ENCODE measurements at places on chromosomes 3 and 15. TPM values are rescaled to one million over a fixed set of nuclear protein-coding genes. Genes with fewer than 3 reads are reported as not detected.

- no peaks in the 10 kb centered on the region for H3K27me3 ChIP-seq
- no peak for DNase-seq
- no peak overlapping the region for H3K27ac ChIP-seq
- H3K4me3 ChIP-seq, result no peak overlapping the region
- peaks cover 3% of the 10 kb centered on the region for H3K4me1 ChIP-seq
Measured at GRCh38 chr15:71761649-71762048, 48.7 kb upstream of the NR2E3 start.

CEP152 gene
- 4.7 TPM for total RNA-seq

ABCC5 gene
- 45.9 TPM for total RNA-seq

GOLGA8R gene
- 0.92 TPM for total RNA-seq

GRCh38 chr3:107206945-107207344 is 170.3 kb upstream of the CCDC54 start:
- H3K36me3 ChIP-seq, result no peaks in the 10 kb centered on the region
- H3K27me3 ChIP-seq, result no peaks in the 10 kb centered on the region
- peaks cover 15% of the 10 kb centered on the region for H3K4me1 ChIP-seq

UTS2B gene
- not detected for total RNA-seq

DNA sequence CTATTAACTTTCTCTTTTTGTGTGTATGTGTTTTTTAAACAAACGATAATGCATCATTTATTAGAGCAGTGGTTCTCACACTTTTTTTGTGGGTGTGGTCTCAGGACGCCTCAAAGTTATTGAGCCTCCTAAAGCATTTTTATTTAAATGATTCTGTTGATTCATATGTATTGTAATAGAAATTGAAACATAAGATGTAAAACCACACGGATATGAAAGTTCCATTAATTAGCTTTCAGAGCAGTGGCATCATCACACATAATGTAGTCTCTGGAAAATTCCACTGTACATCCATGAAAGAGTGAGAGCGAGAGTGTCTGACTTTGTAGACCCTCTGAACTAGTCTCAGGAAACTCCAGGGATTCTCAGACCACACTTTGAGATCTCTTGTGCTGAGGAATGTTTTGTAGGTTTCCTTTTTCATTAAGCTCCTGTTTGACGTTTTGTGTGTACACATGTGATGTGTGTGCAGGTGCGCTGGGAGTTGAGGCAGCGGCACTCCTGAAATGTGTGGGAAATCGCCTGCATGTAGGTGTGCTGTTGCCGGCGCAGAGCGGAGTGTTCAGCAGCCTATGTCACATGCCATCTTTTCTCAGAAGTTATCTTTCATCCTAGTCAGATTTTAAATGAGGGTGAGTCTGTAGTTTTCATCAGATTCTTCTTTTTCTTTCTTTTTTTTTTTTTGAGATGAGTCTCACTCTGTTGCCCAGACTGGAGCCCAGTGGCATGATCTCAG is 5.3 kb upstream of the TRAK1 start:
- peaks cover 11% of the 10 kb centered on the region for H3K36me3 ChIP-seq
- H3K27ac ChIP-seq, result no peak overlapping the region
- H3K27me3 ChIP-seq, result no peaks in the 10 kb centered on the region
- no peak for DNase-seq
- no peaks in the 10 kb centered on the region for H3K4me1 ChIP-seq

DNA sequence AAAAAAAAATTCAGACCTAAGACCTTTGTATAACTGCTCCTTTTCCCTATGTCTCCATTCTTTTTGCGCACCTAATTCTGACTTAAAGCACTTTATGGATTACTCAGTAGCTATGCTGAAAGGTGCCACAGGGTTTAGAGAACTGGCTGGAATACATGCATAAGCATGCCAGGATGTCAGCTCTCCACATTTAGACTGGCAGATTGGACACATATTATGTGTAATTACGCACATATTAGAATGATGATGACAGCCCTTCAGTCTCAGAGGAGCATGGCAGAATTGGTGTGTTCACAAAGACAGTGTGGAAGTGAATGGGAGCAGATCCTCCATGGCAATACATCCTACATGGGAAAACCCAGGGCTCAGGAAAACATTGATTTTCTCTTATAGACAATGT is 108.1 kb upstream of the LSAMP start:
- no peaks in the 10 kb centered on the region for H3K27me3 ChIP-seq
- H3K4me3 ChIP-seq, result no peak overlapping the region
- H3K27ac ChIP-seq, result no peak overlapping the region
- no peaks in the 10 kb centered on the region for H3K4me1 ChIP-seq
- DNase-seq, result no peak
- H3K36me3 ChIP-seq, result no peaks in the 10 kb centered on the region

- H3K27ac ChIP-seq, result peak overlapping the region; percentile 36
- peak overlapping the region; percentile 93 for H3K4me3 ChIP-seq
- H3K4me1 ChIP-seq, result peaks cover 31% of the 10 kb centered on the region
- DNase-seq, result peak; percentile 48
- H3K36me3 ChIP-seq, result peaks cover 26% of the 10 kb centered on the region
- H3K27me3 ChIP-seq, result peaks cover 16% of the 10 kb centered on the region
Measured at GRCh38 chr3:126474498-126475412, 936 bp downstream of the ZXDC start.

DNA sequence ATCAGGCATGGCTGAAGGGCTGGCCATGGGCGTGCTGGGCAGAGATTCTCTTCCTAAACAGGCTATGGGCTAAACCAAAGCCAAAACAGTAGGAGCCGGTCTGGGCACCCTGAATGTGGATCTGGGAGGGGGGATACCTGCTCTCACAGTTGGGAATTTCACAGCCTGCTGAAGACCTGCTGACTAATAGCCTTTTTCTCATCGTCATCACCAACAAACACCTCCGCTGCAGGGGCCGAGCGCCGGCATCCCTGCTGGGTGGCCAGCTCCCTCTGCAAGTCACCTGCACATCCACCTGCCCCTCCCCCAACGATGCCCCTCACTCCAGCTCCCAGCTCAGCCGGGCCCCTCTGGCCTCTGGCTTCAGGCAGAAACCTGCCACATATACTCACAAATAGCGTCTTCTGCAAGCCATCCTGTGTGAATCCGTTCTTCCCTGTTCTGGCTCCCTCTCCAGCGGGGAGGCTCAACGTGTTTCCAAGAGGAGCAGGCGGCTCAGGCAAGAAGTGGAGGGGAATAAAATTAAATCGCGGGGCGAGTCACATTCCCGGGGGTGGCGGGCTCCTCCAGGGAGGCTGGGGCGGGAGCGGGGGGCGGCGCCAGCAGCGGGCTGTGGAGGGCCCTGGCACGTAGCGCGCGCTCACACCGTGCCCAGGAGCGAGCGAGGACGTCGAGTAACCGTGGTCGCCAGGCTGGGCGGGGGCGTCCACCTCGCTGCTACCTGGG is 466 bp downstream of the IQSEC1 start:
- DNase-seq, result no peak
- peaks cover 13% of the 10 kb centered on the region for H3K36me3 ChIP-seq
- peaks cover 21% of the 10 kb centered on the region for H3K27me3 ChIP-seq
- peaks cover 32% of the 10 kb centered on the region for H3K4me1 ChIP-seq

GOLGA6B gene
- total RNA-seq, result not detected

SPTBN5 gene
- 9.4 TPM for total RNA-seq

PIERCE2 gene
- 1.4 TPM for total RNA-seq

GRCh38 chr15:62450061-62450460 is 285.0 kb upstream of the C2CD4B start:
- H3K4me1 ChIP-seq, result peaks cover 5% of the 10 kb centered on the region
- H3K36me3 ChIP-seq, result no peaks in the 10 kb centered on the region
- no peak overlapping the region for H3K27ac ChIP-seq
- peaks cover 4% of the 10 kb centered on the region for H3K27me3 ChIP-seq
- no peak overlapping the region for H3K4me3 ChIP-seq

- H3K27ac ChIP-seq, result no peak overlapping the region
- H3K27me3 ChIP-seq, result peaks cover 6% of the 10 kb centered on the region
- DNase-seq, result no peak
Measured at GRCh38 chr3:25585361-25586166, 79.1 kb downstream of the TOP2B start.

DNA sequence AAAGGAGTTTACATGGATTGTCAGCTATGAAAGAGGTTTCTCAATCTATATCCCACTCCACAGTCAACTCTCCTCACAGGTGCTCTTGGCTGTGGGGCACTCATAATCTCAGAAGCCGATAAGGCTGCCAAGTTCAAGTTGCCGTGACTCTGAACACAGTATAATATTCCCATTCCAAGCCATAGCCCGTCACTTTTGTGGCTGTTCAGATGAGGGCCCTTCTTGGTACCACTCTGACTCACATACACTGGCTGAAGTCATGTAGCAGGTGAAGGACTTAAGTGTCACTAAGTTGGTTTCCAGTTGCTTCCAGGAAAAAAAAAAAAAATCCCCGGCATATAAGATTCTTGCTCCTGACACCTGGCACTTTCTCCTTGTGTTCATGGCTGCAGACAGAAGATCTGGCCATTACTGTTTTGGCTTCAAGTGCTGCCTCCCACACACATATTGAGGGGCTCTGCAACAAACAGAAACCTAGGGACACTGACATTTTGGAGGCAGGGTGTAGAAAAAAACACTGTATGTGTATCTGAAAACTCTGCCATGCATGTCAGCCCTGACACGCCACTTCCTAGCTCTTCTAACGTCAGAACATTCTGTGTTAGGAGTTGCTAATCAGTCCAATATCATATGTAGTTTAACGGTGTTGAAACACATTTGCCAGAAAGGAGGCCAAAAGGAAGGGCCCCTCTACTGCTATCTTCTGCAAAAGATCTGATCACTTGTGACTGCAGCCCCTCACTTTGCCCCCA is 170.2 kb upstream of the ICE2 start:
- no peak for DNase-seq
- H3K4me1 ChIP-seq, result peaks cover 31% of the 10 kb centered on the region
- no peaks in the 10 kb centered on the region for H3K27me3 ChIP-seq
- no peak overlapping the region for H3K27ac ChIP-seq
- no peaks in the 10 kb centered on the region for H3K36me3 ChIP-seq

CCPG1 gene
- total RNA-seq, result 31.5 TPM

GRCh38 chr3:107124885-107125284 is 252.4 kb upstream of the CCDC54 start:
- H3K36me3 ChIP-seq, result no peaks in the 10 kb centered on the region
- H3K4me1 ChIP-seq, result no peaks in the 10 kb centered on the region
- no peaks in the 10 kb centered on the region for H3K27me3 ChIP-seq

DNA sequence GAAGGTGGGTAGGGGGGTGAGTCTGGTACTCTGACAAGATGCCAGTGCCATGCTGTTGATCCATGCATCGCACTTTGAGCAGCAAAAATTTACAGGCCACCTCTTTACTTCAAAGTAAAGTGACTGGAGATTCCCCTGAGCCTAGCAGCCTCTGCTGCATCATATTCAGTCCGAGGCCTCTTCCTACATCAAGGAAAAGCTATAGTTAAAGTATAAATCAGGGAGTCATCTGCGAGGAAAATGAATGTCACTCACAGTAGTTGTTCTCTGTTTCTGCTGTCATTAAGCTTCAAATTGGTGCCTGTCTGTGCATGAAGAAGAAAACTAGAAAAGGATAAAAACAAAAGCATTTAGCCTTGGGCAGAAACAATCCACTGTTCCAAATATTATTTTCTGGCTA is 706.2 kb downstream of the TBL1XR1 start:
- no peaks in the 10 kb centered on the region for H3K36me3 ChIP-seq
- no peaks in the 10 kb centered on the region for H3K4me1 ChIP-seq
- H3K27me3 ChIP-seq, result no peaks in the 10 kb centered on the region
- H3K4me3 ChIP-seq, result no peak overlapping the region
- no peak for DNase-seq

DNA sequence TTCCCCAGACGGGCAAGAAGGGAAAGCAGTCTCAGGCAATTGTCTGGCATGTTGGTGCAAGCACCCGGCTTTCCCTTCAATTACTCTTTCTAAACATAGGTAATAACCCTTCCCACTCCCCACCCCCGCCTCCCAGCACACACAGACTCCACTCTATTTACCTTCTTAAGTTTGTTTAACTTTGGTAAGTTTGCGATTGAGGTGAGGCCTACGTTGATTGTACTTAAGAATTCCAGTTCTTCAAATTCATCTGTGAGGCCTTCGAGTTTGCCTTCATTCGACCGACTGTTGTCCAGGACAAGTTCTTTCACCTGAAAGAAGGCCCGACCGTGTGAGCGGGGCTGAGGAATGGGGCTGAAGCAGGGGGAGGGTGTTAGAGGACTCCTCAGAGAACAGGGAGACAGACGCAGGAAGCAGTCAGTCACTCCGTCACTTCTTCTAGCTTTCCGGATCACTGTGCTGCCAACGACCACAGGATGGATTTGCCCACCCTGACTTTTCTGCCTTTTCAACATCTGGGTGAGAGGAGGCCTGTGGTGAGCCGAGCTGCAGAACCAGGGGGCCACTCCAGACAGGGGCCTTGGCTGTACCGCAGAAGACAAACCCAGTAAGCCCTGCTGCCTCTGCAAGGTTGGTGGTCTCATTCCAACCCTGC is 33.0 kb downstream of the ANP32A start:
- peaks cover 39% of the 10 kb centered on the region for H3K36me3 ChIP-seq
- no peak overlapping the region for H3K4me3 ChIP-seq
- H3K4me1 ChIP-seq, result peaks cover 73% of the 10 kb centered on the region
- peaks cover 6% of the 10 kb centered on the region for H3K27me3 ChIP-seq
- DNase-seq, result no peak
- H3K27ac ChIP-seq, result peak overlapping the region; percentile 68

- peaks cover 15% of the 10 kb centered on the region for H3K4me1 ChIP-seq
- DNase-seq, result no peak
- peaks cover 3% of the 10 kb centered on the region for H3K36me3 ChIP-seq
- no peak overlapping the region for H3K4me3 ChIP-seq
- H3K27me3 ChIP-seq, result no peaks in the 10 kb centered on the region
Measured at GRCh38 chr15:36807134-36807764, 227.8 kb downstream of the CDIN1 start.

GRCh38 chr15:39285663-39286062 is 295.2 kb upstream of the THBS1 start:
- no peak overlapping the region for H3K27ac ChIP-seq
- peaks cover 8% of the 10 kb centered on the region for H3K4me1 ChIP-seq
- no peaks in the 10 kb centered on the region for H3K36me3 ChIP-seq

DNA sequence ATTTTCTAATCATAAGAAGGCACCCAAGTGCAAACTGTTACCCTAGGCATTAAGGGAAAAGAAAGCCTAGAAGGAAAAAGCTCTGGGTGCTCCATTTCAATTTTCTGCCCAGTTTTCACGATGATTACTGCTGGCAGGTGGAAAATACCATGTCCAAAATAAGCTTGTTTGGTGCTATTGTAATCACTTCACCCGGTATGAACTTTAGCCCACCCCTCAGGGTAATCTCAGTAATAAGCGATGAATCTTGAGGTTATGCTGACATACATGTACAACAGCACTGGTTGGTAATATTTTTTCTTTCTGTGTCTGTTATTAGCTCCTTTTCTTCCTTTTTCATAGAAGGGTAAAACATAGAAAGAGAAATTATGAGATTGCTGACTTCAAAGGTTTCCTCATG is 88.6 kb upstream of the MEX3B start:
- no peak for DNase-seq
- peaks cover 5% of the 10 kb centered on the region for H3K36me3 ChIP-seq
- H3K4me1 ChIP-seq, result no peaks in the 10 kb centered on the region
- H3K4me3 ChIP-seq, result no peak overlapping the region
- no peaks in the 10 kb centered on the region for H3K27me3 ChIP-seq

DNA sequence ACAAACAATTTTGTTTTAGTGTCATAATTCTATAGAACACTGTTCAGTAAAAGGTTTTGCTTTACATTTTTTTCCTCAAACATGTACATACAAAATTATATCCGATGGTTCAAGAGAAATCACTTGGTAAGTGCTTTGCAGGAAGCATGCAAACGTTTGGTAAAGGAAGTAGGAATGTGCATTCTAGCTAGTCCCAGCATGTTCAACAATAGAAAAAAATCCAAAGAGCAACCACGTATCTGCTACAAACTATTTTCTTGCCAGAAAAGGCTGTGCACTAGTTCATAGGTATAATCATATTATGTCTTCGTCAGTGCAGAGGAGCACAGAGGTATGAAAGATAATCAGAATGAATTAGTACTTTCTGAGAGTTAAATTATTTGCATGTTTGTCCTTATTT is 58.0 kb downstream of the GPR160 start:
- H3K27ac ChIP-seq, result no peak overlapping the region
- H3K36me3 ChIP-seq, result peaks cover 19% of the 10 kb centered on the region
- H3K4me1 ChIP-seq, result no peaks in the 10 kb centered on the region
- no peak for DNase-seq

Measured in endothelial cell (in vitro differentiated cells).